ENCODE measurements at places on chromosomes 1 and 21.
A peak's percentile ranks its signal among the peaks of the same experiment; 100 is the strongest.

- no peak overlapping the region for H3K27ac ChIP-seq
- no peak overlapping the region for H3K4me3 ChIP-seq
- no peaks in the 10 kb centered on the region for H3K27me3 ChIP-seq
- peak; percentile 18 for DNase-seq
- no peaks in the 10 kb centered on the region for H3K4me1 ChIP-seq
- H3K36me3 ChIP-seq: no peaks in the 10 kb centered on the region
Measured at GRCh38 chr1:168531615-168532345, 12.0 kb downstream of the XCL2 start.

DNA sequence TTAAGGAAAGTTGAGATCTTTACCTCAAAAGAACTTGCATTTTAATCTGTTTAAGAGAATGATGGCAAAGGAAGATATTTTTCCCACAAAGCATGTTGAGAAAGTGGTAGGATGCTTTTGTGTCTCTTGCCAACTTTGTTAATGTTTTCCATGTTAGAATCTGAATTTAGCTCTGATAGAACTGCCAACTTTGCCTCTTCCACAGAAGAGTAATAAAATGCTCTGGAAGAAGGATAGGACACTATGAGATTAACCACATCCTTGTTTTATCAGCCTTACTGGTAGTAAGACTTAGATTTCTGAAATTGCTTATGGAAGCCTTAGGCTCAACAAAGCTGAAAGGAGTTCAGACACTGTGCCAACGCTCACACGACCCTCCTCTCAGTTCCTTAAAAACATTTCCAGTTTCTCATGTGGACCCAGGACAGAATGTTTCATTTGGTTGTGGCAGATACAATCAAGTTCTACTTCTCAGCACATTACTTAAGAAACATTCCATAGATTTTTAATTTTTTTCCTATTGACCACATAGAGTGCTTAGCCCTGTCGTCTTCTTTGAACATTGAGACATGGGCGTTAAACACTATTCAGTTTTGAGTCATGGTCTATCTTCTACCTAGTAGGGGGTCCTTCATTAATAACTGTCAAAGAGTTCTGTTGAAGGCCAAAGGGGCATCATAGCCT, 59.0 kb downstream of the MTR start:
- H3K4me1 ChIP-seq: peaks cover 2% of the 10 kb centered on the region
- no peaks in the 10 kb centered on the region for H3K36me3 ChIP-seq
- no peak for DNase-seq
- no peak overlapping the region for H3K27ac ChIP-seq
- no peaks in the 10 kb centered on the region for H3K27me3 ChIP-seq
- no peak overlapping the region for H3K4me3 ChIP-seq

GRCh38 chr1:235074523-235075047, 54.1 kb downstream of the TOMM20 start:
- no peaks in the 10 kb centered on the region for H3K4me1 ChIP-seq
- H3K27ac ChIP-seq: no peak overlapping the region
- H3K4me3 ChIP-seq: no peak overlapping the region
- H3K36me3 ChIP-seq: no peaks in the 10 kb centered on the region
- DNase-seq: peak; percentile 43

- no peak for DNase-seq
- no peak overlapping the region for H3K4me3 ChIP-seq
- no peaks in the 10 kb centered on the region for H3K4me1 ChIP-seq
- no peaks in the 10 kb centered on the region for H3K27me3 ChIP-seq
- no peaks in the 10 kb centered on the region for H3K36me3 ChIP-seq
Measured at GRCh38 chr1:158354255-158354654, 561 bp downstream of the CD1E start.

GRCh38 chr21:33852485-33852884, 63.1 kb downstream of the ATP5PO start:
- no peak for DNase-seq
- H3K4me1 ChIP-seq: no peaks in the 10 kb centered on the region
- no peak overlapping the region for H3K4me3 ChIP-seq
- H3K27me3 ChIP-seq: no peaks in the 10 kb centered on the region
- H3K36me3 ChIP-seq: no peaks in the 10 kb centered on the region
